ENCODE measurements at places on chromosomes 1 and 21. TPM values are rescaled to one million over a fixed set of nuclear protein-coding genes. Genes with fewer than 3 reads are reported as not detected.
A peak's percentile ranks its signal among the peaks of the same experiment; 100 is the strongest.

Gene IL20
- not detected for total RNA-seq

Gene HSF2BP
- 2.3 TPM for total RNA-seq

Gene CR1
- 0.70 TPM for total RNA-seq

Gene ATAD3C
- total RNA-seq: 0.45 TPM

Gene KCNQ4
- 3.0 TPM for total RNA-seq

Gene LBR
- total RNA-seq: 91.3 TPM

Gene LRRC53
- total RNA-seq: not detected

Gene AMY1B
- total RNA-seq: not detected

Gene SYT2
- 12.5 TPM for total RNA-seq

GRCh38 chr1:179955731-179956130 lies 1.1 kb downstream of the CEP350 start:
- H3K36me3 ChIP-seq: no peaks in the 10 kb centered on the region
- no peaks in the 10 kb centered on the region for H3K27me3 ChIP-seq
- H3K4me3 ChIP-seq: peak overlapping the region; percentile 66
- H3K4me1 ChIP-seq: peaks cover 9% of the 10 kb centered on the region

- no peaks in the 10 kb centered on the region for H3K4me1 ChIP-seq
- H3K27ac ChIP-seq: no peak overlapping the region
- no peak for DNase-seq
- H3K4me3 ChIP-seq: no peak overlapping the region
- no peaks in the 10 kb centered on the region for H3K36me3 ChIP-seq
- peaks cover 19% of the 10 kb centered on the region for H3K27me3 ChIP-seq
Measured at GRCh38 chr1:110620686-110621085, 14.5 kb upstream of the KCNA2 start.

DNA sequence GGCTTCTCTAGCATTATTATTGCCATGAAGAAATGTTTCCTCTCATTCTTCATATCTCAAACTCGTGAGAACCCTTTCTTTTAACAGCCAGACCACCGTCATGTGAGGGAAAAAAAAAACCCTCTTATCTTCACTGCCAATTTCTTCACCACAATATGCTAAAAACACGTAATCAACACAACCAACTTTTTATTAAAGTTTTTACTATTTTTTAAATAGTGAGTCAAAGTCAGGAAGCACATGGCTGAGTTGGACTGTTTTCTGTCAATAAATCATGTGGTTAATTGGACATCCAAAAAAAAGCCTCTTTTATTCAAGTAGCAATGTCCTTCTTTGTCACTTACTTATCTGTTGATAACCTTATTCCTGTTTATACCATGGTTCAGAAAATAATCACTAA lies 55.9 kb upstream of the SAMD13 start:
- no peaks in the 10 kb centered on the region for H3K4me1 ChIP-seq
- H3K36me3 ChIP-seq: no peaks in the 10 kb centered on the region
- no peak overlapping the region for H3K27ac ChIP-seq
- no peak overlapping the region for H3K4me3 ChIP-seq
- H3K27me3 ChIP-seq: no peaks in the 10 kb centered on the region

DNA sequence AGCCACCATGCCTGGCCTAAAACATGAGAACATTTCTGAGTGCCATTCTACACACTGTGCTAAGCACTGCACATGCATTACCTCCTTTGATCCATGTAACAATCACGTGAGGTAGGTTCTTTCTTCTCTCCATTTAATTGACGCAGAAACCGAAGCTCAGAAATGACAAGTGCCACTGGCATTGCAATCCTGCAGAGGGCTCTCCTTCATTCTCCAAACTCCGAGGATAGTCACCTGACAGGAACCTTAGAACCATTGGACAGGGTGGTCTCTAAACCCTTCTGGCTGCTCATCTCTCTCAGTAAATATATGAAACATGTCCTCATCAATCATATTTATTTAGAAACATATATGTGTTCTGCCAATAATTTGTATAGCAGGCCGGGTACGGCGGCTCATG lies 167.1 kb upstream of the JUN start:
- H3K4me3 ChIP-seq: no peak overlapping the region
- H3K36me3 ChIP-seq: no peaks in the 10 kb centered on the region
- H3K27me3 ChIP-seq: no peaks in the 10 kb centered on the region
- DNase-seq: peak; percentile 48

- H3K27ac ChIP-seq: no peak overlapping the region
- no peaks in the 10 kb centered on the region for H3K27me3 ChIP-seq
- DNase-seq: no peak
- no peak overlapping the region for H3K4me3 ChIP-seq
Measured at GRCh38 chr1:225329041-225329440, 98.8 kb downstream of the LBR start.

- H3K4me3 ChIP-seq: no peak overlapping the region
- no peaks in the 10 kb centered on the region for H3K27me3 ChIP-seq
- H3K4me1 ChIP-seq: peaks cover 13% of the 10 kb centered on the region
- no peak overlapping the region for H3K27ac ChIP-seq
- peak; percentile 79 for DNase-seq
Measured at GRCh38 chr1:58432851-58433668, 113.5 kb downstream of the OMA1 start.

GRCh38 chr21:38439426-38439825 lies 58.9 kb downstream of the ERG start:
- no peak overlapping the region for H3K4me3 ChIP-seq
- H3K27me3 ChIP-seq: no peaks in the 10 kb centered on the region
- DNase-seq: no peak

- H3K27me3 ChIP-seq: no peaks in the 10 kb centered on the region
- DNase-seq: no peak
- H3K4me3 ChIP-seq: no peak overlapping the region
- no peak overlapping the region for H3K27ac ChIP-seq
- H3K36me3 ChIP-seq: no peaks in the 10 kb centered on the region
- peaks cover 14% of the 10 kb centered on the region for H3K4me1 ChIP-seq
Measured at GRCh38 chr21:46455575-46456385, 2.9 kb upstream of the DIP2A start.

- no peak for DNase-seq
- no peak overlapping the region for H3K4me3 ChIP-seq
- no peaks in the 10 kb centered on the region for H3K27me3 ChIP-seq
- H3K4me1 ChIP-seq: peaks cover 15% of the 10 kb centered on the region
- H3K36me3 ChIP-seq: no peaks in the 10 kb centered on the region
- no peak overlapping the region for H3K27ac ChIP-seq
Measured at GRCh38 chr21:39136711-39137110, 46.5 kb downstream of the PSMG1 start.

GRCh38 chr21:25813917-25814316 lies 79.1 kb downstream of the GABPA start:
- H3K36me3 ChIP-seq: no peaks in the 10 kb centered on the region
- H3K27ac ChIP-seq: no peak overlapping the region
- no peak for DNase-seq
- no peak overlapping the region for H3K4me3 ChIP-seq
- no peaks in the 10 kb centered on the region for H3K27me3 ChIP-seq
- no peaks in the 10 kb centered on the region for H3K4me1 ChIP-seq

GRCh38 chr1:225651872-225652728 lies 823 bp downstream of the ENAH start:
- peak overlapping the region; percentile 98 for H3K4me3 ChIP-seq
- H3K27me3 ChIP-seq: no peaks in the 10 kb centered on the region
- peaks cover 36% of the 10 kb centered on the region for H3K4me1 ChIP-seq
- H3K36me3 ChIP-seq: no peaks in the 10 kb centered on the region
- DNase-seq: peak; percentile 65

DNA sequence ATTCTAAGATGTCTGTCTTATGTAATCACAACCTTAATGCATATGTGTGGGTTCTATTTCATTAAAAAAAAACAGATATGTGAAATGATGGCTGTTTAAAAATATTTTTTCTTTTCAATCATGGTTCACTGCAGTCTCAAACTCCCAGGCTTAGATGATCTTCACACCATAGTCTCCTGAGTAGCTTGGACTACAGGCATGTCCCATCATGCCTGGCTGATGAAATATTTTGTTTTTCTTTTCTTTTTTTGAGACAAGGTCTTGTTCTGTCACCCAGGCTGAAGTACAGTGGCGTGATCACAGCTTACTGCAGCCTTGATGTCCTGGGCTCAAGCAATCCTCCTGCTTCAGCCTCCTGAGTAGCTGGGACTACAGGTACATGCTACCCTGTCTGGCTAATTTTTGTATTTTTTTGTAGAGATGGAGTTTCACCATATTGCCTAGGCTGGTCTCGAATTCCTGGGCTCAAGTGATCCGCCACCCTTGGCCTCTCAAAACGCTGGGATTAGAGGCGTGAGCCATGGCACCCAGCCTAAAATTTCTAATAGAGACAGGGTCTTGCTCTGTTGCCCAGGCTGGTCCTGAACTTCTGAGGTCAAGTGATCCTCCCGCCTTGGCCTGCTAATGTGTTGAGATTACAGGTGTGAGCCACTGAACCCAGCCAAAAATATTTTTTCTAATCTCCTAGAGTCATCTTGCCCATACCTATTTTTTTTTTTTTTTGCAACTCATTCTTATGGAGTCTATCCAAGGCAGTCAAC lies 67.6 kb downstream of the GIPC2 start:
- no peak for DNase-seq
- H3K4me3 ChIP-seq: no peak overlapping the region
- no peak overlapping the region for H3K27ac ChIP-seq
- H3K27me3 ChIP-seq: no peaks in the 10 kb centered on the region

DNA sequence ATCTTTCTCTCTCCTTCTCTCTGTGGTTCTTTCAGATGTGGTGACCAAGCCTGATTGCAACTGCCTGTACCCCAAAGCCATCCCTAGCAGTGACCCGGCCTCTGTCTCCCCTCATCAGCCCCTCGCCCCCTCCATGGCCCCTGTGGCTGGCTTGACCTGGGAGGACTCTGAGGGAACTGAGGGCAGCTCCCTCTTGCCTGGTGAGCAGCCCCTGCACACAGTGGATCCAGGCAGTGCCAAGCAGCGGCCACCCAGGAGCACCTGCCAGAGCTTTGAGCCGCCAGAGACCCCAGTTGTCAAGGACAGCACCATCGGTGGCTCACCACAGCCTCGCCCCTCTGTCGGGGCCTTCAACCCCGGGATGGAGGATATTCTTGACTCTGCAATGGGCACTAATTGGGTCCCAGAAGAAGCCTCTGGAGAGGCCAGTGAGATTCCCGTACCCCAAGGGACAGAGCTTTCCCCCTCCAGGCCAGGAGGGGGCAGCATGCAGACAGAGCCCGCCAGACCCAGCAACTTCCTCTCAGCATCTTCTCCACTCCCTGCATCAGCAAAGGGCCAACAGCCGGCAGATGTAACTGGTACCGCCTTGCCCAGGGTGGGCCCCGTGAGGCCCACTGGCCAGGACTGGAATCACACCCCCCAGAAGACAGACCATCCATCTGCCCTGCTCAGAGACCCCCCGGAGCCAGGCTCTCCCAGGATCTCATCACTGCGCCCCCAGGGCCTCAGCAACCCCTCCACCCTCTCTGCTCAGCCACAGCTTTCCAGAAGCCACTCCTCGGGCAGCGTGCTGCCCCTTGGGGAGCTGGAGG lies 12.7 kb downstream of the CSF1 start:
- no peaks in the 10 kb centered on the region for H3K27me3 ChIP-seq
- H3K4me1 ChIP-seq: no peaks in the 10 kb centered on the region
- no peaks in the 10 kb centered on the region for H3K36me3 ChIP-seq
- peak; percentile 83 for DNase-seq
- H3K4me3 ChIP-seq: no peak overlapping the region
- H3K27ac ChIP-seq: no peak overlapping the region

GRCh38 chr1:240337781-240338180 lies 246.1 kb downstream of the FMN2 start:
- no peak overlapping the region for H3K4me3 ChIP-seq
- no peak for DNase-seq
- no peak overlapping the region for H3K27ac ChIP-seq
- no peaks in the 10 kb centered on the region for H3K36me3 ChIP-seq
- no peaks in the 10 kb centered on the region for H3K27me3 ChIP-seq
- H3K4me1 ChIP-seq: no peaks in the 10 kb centered on the region

GRCh38 chr1:206578978-206579374 lies 33.3 kb downstream of the EIF2D start:
- H3K27ac ChIP-seq: no peak overlapping the region
- no peak overlapping the region for H3K4me3 ChIP-seq
- H3K27me3 ChIP-seq: no peaks in the 10 kb centered on the region

- DNase-seq: peak; percentile 86
- H3K27ac ChIP-seq: no peak overlapping the region
- no peaks in the 10 kb centered on the region for H3K36me3 ChIP-seq
Measured at GRCh38 chr1:208475951-208476845, 232.0 kb upstream of the PLXNA2 start.

GRCh38 chr21:39121600-39122355 lies 61.5 kb downstream of the PSMG1 start:
- H3K27ac ChIP-seq: no peak overlapping the region
- no peak overlapping the region for H3K4me3 ChIP-seq
- H3K36me3 ChIP-seq: no peaks in the 10 kb centered on the region
- no peak for DNase-seq
- no peaks in the 10 kb centered on the region for H3K27me3 ChIP-seq

DNA sequence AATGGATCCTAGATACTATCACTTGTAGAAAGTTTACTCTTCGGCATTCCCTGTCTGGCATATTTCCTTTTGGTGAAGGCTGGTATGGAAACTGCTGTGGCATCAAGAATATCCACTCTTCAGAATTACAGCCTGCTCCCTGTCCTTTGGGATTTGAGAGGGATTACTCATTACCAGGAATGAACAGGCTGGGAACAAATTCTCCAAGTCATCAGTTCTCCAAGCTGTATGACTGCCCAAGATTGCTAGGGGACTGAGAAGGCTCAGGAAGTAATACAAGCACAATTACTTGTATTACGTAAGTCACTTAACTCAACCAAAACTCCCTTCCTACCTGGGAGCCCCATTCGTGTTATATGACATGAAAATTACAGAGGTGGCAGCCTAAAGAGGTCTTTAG lies 49.6 kb downstream of the CD58 start:
- H3K36me3 ChIP-seq: no peaks in the 10 kb centered on the region
- H3K27ac ChIP-seq: no peak overlapping the region
- no peaks in the 10 kb centered on the region for H3K27me3 ChIP-seq
- H3K4me1 ChIP-seq: no peaks in the 10 kb centered on the region

GRCh38 chr1:97783751-97784150 lies 137.1 kb downstream of the DPYD start:
- H3K36me3 ChIP-seq: no peaks in the 10 kb centered on the region
- no peaks in the 10 kb centered on the region for H3K27me3 ChIP-seq
- no peaks in the 10 kb centered on the region for H3K4me1 ChIP-seq

DNA sequence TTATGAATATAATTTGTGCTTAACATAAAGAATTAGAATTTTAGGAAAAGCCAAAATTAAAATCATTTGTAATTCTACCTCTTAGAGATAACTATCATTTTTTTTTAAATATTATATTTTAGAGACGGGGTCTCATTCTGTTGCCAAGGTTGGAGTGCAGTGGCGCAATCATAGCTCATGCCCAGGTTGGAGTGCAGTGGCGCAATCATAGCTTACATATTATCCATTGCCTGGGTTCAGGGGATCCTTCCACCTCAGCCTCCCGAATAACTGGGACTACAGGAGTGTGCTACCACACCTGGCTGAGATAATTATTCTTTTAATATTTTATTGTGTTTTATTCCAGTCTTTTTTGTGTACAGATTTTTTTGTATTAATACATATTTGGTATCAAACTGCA lies 8.3 kb downstream of the RASAL2 start:
- no peak overlapping the region for H3K27ac ChIP-seq
- no peaks in the 10 kb centered on the region for H3K36me3 ChIP-seq
- H3K4me1 ChIP-seq: peaks cover 25% of the 10 kb centered on the region
- DNase-seq: no peak

Data from GM23338 (cell line).